ENCODE measurements at places on chromosomes 5 and 9.

GRCh38 chr9:96453625-96454024 lies 3.7 kb downstream of the HABP4 start:
- no peak for DNase-seq

DNA sequence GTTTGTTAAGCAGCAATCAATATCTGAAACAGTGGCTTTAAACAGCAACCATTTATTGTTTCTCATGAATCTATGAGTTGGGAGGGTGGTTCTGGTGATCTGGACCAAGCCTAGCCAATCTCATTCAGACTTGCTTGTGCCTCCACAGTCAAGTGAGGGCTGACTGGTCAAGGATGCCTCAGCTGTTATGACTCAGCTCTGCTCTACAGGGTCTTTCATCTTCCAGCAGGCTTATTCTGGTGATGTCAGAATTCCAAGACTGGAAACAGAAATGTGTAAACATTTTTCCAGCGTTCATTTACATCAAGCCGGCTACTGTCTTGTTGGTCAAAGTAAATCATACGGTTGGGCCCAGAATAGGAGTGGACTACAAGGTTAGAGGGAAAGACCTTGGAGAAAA lies 2.5 kb upstream of the PIP5K1B start:
- no peak for DNase-seq

DNA sequence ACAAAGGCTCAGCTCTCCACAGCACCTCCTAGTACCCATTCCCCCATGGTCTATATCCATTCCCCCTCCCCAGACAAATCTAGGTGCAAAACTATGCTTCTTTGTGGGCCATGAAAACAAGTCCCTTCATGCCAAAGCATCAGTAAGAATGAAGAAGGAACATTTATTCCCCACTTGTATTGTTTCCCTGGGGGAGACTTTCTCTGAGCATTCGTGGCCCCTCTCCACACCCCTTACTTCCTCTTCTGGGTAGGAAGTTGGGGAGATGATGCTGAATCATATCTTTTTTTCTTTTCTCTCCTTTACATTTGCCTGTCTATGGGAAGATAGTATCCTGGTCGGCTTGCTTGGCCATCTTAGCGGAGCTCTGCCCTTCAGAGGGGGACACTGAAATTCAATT lies 246.8 kb downstream of the NSG2 start:
- no peak for DNase-seq

- no peak for DNase-seq
Measured at GRCh38 chr9:94168203-94169000, 84.1 kb downstream of the PTPDC1 start.

DNA sequence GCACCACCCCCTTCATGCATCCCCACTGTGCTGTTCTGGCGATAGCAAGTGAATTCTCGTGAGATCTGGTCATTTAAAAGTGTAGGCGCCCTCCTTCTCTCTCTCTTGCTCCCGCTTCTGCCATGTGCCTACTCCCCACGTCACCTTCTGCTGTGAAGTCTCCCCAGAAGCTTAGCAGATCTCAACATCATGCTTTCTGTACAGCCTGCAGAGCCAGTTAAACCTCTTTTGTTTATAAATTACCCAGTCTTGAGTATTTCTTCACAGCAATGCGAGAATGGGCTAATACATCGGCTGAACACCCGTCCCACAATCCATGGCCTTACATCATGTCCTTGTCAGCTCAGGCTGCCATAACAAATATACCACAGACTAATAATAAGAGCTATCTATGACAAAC lies 17.4 kb downstream of the SHC3 start:
- no peak for DNase-seq

DNA sequence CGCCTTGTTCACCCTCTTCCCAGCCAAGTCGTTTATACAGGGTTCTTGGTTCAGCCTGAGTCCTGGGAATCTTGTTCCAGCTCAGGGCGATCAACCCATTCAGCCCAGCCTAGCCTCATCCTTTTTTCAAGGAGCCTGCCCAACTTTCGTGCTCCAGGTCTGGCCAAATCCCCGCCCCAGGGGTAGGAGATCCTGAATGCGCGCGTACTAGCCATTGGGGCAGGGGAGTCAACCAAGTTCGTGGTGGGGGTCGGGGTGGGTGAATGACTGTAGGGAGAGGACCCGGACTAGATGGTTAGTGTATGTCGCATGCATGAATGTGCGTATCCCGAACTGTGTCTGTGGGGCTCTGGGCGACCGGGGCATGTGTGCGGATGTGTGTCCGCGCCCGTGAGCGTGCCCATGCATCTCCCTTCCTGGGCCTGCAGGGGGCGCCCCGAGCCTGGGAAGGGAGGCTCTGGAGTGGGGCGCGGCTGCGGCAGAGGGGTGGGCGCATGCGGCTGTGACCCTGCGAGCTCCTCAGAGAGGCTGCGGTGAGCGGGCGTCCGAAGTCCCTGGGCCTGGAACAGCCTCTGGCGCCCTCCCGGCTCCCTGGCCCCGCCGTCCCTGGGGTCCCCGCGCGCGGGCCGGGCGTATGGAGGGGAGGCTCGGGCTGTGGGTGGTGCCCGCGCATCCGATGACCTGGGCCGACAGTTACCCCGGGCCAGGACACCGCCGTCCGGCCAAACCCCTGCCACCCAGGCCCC lies 8.7 kb downstream of the CCL21 start:
- DNase-seq: peak; percentile 47

- DNase-seq: no peak
Measured at GRCh38 chr5:100758780-100759179, 144.3 kb downstream of the ST8SIA4 start.

- DNase-seq: no peak
Measured at GRCh38 chr5:39185761-39186160, 33.6 kb downstream of the FYB1 start.

GRCh38 chr9:32503008-32503407 lies 23.0 kb downstream of the RIGI start:
- no peak for DNase-seq

DNA sequence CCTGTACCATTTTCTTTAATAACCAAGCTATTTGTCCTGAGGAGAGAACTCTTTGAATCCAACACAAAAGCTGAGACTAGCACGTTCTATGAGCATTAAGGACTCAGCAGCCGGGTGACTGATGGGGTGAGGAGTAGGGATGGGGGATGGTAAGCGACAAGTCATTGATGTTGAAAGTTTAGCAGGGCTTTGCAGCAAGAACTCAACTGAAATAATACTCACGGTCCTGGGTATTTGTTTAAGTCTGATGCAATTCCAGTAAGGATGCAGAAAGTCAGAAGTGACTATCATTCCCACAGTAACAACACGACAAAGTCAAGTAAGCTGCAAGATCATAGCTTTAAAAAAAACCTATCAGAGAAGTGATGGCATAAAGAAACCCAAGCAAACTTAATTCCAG lies 131.1 kb downstream of the ACTL7B start:
- DNase-seq: no peak

DNA sequence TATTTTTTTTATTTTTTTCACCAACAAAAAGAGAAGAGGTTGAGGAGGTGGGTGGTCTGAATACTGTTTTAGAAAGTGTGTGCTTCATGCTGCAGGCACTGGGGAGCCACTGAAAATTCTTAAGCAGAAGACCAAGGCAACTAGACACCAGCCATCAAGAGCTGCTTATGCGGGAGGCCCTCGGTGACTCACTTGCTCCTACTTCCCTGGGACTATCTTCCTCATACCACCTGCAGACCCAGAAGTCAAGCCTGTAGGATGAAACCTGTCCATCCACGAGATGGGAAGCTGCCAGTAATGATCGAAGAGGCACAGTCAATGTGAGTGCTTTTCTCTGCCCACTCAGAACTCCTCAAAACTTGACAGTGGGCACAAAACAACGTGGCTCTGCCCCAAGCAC lies 125.8 kb upstream of the SLC44A1 start:
- DNase-seq: no peak

DNA sequence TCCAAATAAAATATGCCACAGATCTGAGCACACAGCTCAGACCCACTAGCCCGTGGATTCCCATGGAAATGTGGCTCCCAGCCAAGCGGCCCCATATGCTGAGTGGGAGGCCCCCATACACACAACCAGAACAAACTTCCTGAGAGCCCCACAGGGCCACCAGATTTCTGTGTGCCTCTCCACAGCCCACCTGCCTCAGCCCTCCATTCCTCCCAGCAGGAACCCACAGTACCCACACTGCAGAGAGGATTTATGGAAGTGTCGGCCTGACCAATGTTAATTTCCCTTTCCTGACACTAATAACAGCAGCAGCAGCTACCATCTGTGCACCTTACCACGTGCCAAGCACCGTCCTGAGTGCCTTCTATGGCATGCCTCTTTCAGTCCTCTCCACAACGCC lies 99.3 kb upstream of the SPOCK1 start:
- no peak for DNase-seq

DNA sequence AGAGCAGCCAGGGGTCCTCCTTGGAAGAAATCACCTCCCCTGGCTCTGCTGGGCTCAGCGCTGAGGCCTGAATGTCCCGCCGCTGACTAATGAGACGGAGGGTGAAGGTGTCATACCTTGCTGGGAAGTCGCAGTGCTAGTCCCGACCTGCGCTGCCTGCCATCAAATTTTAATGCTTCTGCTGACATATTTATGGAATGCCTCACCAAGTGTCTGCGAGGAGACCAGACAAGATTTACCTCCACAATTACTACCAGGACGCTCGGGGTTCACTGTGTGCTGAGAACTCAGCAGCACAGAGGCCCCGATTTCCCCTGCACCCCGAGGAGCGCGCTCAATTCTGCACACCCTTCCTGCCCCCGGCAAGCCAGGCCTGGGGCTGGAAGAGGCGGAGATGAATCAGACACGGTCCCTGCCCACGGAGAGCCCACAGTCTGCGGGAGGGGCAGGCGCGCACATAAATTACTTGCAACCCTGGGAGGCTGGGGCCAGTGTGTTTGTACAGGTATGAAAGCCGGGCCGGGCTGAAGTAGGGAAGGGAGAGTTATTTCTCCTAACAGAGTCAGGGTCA lies 175.2 kb downstream of the PAX5 start:
- no peak for DNase-seq

- DNase-seq: no peak
Measured at GRCh38 chr5:93572608-93573353, 8.2 kb downstream of the NR2F1-AS1 start.

GRCh38 chr5:80408484-80409366 lies 861 bp downstream of the ZFYVE16 start:
- DNase-seq: peak; percentile 43

GRCh38 chr5:136042665-136043121 lies 13.9 kb downstream of the TGFBI start:
- no peak for DNase-seq

DNA sequence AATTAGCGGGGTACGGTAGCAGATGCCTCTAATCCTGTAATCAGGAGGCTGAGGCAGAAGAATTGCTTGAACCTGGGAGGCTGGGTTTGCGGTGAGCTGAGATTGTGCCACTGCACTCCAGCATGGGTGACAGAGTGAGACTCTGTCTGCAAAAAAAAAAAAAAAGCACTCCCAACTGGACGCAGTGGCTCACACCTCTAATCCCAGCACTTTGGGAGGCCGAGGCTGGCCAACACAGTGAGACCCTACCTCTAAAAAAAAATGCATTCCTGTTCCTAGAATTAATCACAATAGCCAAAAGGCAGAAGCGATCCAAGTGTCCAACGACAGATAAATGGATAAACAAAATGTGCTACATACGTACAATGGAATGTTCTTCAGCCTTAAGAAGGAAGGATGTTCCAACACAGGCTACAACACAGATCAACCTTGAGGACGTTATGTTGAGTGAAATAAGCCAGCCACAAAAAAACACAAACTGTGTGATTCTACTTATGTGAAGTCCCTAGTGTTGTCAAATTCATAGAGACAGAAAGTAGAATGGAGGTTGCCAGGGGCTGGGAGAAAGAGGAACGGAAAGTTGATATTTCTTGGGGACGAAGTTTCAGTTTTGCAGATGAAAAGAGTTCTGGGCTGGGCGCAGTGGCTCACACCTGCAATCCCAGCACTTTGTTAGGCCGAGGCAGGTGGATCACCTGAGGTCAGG lies 13.8 kb downstream of the FAM78A start:
- DNase-seq: no peak

DNA sequence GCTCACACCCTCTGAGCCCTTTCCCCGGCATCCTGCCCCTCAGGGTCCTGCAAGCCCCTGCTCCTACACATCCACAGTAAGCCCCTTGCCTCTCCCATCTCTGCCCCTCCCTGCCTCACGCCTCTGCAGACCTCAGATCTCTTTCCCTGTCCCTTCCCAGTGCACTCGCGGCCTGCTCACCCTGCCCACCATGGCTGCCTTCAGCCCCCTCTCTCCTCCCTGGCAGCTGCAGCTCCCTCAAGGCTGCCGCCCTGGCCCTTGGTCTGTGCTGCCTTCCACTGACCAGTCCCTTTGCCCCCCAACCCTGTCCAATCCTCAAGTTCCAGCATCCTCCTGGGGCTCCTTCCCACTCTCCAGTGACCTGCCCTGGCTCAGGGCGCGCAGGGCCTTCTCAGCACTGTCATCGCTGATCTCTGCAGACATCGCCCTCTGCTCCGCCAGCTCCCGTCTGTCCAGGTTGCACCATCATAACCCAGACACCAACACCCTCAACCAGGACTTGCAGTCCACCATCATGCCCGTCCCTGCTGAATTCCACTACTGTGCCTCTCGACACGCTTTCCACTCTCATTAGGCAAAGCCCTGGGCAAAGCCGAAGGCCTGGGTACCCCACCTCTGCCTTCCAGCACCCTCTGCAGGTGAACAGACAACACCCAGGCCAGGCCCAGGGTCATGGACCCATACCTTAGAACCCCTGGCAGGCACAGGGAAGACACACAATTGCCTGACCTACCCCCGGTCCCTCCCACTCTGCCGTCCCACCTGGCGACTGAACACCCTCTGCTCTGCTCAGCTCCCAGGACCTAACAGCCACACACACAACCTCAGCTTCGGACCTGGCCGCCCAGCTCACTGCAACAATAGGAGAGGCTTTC lies 97.8 kb upstream of the RUFY1 start:
- no peak for DNase-seq

DNA sequence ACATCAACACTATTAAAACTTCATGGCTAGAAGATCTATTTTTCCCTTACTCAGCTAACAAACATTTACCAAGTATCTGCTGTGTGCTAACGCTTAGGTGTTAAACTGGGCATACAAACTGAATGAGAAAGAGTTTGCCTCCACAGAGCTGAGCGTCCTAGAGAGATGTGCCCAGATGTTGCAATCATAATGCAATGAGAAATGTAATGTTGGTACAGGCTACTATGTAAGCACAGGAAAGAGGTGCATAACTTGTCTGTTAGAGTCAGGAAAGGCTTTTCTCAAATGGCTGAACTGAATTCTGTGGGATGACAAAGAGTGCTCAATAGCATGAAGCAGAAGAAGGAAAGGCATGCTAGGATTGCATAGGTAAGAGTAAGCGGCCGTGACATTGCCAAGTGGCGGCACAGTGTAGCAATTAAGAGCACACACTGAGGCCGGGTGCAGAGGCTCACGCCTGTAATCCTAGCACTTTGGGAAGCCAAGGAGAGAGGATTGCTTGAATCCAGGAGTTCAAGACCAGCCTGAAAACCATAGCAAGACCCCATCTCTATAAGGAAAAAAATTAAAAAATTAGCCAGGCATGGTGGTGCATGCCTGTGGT lies 137.8 kb downstream of the MEF2C start:
- DNase-seq: no peak

DNA sequence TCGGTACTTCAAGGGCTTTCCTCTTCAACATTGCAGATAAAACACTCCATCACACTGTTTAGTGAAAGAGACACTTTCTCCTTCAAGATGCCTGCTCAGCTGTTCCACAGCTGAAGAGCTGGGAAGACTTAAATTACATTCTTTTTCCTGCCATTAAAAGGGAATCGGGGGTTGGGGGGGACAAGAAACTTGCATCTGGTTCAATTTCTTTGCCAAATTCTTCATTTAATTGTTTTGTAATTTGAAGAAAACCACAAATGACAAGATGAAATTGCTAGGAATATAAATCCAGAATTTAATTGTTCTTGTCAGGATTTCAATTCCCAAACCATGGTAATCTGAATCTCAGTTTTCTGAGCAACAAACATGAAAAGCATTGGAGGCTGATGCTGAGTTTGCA lies 478.3 kb downstream of the EBF1 start:
- no peak for DNase-seq

GRCh38 chr5:38878391-38879077 lies 32.7 kb downstream of the OSMR start:
- no peak for DNase-seq

All from stimulated activated CD4-positive, alpha-beta T cell treated with anti-CD3 and anti-CD28 coated beads, Interleukin-12 subunit alpha, Interleukin-12 subunit beta, amount 100 ng/mL, for 24 hours (primary cell).